ENCODE measurements at places on chromosomes 6 and 20.

DNA sequence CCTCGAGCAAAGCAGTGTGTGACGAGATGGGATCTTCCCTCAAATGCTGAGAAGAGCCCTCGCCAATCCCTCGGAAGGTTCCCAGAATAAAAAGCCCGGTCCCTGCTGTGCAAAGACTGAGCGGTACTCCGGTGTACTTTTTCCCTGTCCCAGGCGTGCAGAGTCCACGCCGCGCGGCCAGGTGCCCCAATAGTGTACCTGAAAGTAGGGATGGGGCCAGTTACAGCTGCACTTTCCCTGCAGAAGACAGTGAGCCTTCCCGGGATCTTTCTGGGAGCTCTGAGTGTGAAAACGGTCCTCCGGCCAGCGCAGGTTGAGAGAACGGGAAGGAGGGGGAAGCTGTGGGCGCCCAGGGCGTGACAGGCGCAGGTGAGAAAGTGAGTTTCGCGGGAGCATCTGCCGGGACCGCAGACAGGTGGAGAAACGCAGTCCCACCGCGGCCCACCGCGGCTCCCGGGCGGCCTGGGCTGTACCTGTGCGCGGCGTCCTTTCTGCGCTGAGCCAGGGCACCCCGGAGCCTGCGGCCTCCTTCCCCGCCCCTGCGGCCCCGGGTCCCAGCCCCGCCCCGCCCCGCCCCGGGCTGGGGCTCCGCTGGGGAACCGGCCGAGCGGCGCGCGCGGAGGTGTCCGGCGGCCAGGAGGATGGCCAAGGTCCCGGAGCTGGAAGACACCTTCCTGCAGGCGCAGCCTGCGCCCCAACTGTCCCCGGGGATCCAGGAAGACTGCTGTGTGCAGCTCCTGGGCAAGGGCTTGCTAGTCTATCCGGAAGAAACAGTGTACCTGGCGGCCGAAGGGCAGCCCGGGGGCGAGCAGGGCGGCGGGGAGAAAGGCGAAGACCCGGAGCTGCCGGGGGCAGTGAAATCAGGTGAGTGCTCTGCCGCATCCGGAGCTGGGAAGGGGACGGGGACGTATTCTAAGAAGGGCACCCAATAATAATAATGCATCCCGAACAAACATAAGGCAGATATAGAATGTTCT, at the start of gene RFX6:
Gene RFX6 (plus strand): TSS at position 608 of the 977 bp plus-strand sequence. CDS start 34 bp downstream, at position 642.
- DNase-seq: peak; percentile 27

GRCh38 chr20:5895626-5896025, 54.7 kb downstream of the TRMT6 start:
- no peak for DNase-seq

- DNase-seq: no peak
Observed at GRCh38 chr6:144259986-144260385, 25.1 kb upstream of the UTRN start.

DNA sequence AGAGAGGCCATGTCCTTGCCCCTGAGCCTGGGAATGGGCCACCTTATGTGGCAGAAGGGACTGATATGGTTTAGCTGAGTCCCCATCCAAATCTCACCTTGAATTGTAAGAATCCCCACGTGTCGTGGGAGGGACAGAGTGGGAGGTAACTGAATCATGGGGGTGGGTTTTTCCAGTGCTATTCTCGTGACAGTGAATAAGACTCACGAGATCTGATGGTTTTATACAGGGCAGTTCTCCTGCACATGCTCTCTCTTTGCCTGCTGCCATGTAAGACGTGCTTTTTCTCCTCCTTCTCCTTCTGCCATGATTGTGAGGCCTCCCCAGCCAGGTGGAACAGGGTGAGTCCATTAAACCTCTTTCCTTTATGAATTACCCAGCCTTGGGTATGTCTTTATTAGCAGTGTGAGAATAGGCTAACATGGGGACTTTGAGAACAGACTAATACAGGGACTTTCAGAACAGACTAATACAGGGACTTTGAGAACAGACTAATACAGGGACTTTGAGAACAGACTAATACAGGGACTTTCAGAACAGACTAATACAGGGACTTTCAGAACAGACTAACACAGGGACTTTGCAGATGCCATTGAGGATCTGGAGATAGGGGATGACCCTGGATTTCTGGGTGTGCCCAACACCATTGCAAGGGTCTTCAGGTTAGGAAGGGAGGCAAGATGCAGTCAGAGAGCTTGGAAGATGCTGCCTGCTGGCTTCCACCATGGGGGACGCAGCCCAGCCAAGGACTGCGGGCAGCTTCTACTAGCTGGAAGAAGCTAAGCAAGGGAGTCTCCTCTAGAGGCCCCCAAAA, 86.9 kb downstream of the RAMACL start:
- DNase-seq: no peak

DNA sequence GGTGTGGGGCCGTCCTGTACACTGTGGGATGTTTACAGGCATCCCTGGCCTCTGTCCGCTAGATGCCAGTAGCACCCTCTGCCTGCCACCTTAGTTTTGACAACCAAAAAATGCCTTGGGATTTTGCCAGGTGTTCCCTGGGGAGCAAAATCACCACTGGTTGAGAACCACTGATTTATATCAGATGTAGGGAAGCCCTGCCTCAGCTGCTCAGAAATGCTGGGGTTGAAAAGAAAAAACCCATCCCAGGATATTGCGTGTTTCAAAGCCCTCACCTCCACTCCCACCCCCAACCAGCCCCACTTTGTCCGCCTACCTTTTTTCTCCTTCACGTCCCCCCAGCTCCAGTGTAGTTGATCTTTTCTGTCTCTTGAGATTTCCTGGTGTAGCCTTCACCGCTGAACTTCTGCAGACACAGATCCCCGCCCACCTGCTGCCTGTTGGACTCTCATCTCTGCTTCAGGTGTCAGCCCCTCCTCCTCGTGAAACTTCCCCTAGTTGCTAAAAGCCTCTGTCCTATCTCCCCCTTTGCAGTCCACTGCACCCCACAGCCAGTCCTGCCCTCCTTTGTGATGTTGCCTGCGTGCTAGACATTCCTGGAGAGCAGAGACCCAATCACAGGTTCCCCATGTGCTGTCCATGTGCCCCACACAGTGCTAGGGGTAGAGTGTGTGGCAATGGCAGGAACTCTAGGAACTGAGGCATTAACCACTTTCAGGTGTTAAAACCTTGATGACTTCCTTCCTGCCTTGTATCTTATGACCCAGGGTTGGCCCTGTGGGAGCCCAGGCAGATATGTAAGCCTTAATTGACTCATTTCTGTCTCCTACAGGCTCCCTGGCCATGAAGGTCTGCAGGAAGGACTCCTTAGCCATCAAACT, 98.9 kb downstream of the TBC1D7 start:
- DNase-seq: peak; percentile 68

GRCh38 chr6:3022765-3023662, 23.3 kb downstream of the NQO2 start:
- no peak for DNase-seq

DNA sequence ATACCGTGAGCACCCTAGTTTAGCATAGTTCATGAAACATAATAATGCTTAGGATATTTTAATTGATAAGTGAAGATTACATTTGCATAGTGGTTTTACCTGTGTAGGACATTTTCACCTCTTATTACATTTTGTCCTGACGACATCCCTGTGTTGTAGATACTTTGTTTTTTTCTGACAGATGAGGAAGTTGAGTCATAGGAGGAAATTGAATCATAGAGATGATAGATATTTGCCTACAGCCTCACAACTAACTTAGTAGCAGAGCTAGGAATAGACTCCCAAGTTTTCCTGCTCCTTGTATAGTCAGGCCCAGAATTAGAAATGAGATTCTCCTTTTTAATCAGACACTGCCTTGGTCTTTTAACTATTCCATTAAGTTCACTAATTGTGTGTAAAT, 100.5 kb upstream of the SUPT3H start:
- DNase-seq: no peak

DNA sequence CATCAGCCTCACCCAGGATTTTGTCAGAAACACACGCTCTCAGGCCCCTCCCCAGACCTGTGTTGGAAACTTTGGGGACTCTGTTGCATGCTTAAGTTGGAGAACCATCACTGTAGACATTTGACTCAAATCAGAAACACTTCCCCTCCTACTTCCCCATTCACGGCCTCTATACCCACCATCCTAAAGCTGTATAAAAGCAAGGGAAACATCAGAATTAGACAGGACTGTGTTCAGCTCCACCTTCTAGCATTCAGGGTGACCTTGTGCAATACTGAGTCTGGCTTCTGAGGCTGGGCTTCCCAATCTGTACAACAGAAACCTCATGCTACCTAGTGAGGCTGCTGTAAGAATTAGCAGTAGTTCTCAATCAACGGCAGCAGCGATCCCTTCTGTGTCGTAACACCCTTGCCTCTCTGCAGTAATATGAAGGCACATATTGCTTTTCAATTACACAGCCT, 252.3 kb downstream of the LY86 start:
- DNase-seq: no peak

DNA sequence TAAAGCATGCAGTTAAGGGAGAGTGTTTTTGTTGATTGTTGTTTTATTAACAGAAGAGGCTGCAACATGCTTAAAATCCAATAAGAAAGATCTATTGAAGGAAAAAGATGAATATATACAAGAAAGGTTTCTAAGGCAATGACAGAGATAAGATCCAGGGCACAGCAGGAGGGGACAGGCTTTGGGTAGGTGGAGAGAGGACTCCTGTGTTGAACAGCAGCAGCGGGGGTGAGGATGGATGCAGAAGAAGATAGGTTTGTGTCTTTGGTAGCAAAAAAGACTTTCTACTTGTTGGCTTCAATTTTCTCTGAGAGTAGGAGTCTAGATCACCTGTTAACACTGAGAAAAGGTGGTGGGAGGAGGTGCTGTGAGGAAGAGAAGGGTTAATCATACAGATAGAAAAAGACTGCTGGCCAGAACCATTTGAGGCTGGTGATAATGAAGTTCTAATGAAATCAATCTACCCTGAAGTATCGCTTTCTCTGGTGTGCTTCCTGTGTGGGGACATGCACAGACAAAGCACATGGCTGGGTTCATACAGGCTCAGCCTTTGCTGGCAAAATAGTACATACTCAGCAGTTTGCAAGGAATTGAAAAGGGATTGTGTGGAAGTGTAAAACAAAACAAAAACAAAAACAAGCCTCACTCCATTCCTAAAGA, 17.2 kb upstream of the DST start:
- peak; percentile 45 for DNase-seq

GRCh38 chr6:133892813-133893691, 4.1 kb downstream of the TCF21 start:
- no peak for DNase-seq

GRCh38 chr6:150536835-150537234, 62.9 kb upstream of the PLEKHG1 start:
- DNase-seq: no peak

- peak; percentile 12 for DNase-seq
Observed at GRCh38 chr20:6769903-6770785, 2.7 kb downstream of the BMP2 start.

DNA sequence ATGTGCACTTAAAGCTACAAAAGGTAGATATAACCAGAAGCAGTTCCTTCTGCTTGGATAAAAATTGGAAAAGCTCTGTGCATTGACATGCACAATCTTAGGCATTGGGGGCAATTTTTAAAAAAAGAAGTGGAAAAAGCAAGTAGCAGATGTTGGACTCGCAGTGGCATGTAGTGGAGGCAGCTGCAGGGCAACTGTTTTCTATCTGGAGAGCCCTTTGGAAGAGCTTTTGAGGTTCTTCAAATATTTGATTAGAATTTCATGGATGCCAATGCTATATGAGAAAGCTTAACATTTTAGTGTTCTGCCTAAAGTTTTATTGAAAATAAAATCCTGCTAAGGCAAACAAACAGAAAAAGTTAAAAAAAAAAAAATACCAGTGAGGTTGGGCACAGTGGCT, 388.3 kb upstream of the RNF217 start:
- no peak for DNase-seq

DNA sequence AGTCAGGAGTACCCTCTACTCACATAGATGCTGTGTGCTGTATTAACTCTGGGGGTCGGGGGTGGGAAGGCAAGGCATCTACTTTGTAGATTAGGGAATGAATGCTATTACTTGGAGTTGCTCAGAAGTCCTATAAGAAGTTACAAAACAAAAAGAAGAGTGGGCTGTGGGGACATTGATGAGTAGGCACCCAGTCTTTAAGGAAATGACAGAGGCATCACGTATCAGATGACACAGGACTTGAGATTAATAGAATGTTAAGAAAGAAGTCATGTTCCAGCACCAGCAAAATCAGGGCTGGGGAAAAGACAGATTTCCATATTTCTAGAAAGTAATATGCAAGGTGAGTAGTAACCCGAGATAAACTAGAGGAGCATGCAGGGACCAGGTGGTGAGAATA, 19.0 kb upstream of the STXBP5 start:
- no peak for DNase-seq

DNA sequence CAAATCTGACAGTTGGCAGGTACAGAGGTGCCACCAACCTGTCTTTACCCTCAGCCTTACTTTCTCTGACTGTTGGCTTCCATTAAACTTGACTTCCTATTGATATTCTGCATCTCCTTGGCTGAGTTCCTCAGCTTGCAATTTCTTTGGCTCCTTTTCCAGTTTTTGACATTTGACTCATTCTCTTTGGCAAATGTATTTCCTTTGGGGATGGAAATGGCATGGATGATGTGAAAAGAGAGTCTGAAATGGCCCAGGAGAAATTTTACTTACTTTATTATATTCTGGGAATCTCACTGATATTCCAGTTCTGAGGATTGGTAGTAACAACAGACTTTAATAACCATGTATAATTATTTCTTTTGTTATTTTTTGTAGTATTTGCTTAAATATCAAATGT, 255.2 kb downstream of the CD109 start:
- DNase-seq: no peak

DNA sequence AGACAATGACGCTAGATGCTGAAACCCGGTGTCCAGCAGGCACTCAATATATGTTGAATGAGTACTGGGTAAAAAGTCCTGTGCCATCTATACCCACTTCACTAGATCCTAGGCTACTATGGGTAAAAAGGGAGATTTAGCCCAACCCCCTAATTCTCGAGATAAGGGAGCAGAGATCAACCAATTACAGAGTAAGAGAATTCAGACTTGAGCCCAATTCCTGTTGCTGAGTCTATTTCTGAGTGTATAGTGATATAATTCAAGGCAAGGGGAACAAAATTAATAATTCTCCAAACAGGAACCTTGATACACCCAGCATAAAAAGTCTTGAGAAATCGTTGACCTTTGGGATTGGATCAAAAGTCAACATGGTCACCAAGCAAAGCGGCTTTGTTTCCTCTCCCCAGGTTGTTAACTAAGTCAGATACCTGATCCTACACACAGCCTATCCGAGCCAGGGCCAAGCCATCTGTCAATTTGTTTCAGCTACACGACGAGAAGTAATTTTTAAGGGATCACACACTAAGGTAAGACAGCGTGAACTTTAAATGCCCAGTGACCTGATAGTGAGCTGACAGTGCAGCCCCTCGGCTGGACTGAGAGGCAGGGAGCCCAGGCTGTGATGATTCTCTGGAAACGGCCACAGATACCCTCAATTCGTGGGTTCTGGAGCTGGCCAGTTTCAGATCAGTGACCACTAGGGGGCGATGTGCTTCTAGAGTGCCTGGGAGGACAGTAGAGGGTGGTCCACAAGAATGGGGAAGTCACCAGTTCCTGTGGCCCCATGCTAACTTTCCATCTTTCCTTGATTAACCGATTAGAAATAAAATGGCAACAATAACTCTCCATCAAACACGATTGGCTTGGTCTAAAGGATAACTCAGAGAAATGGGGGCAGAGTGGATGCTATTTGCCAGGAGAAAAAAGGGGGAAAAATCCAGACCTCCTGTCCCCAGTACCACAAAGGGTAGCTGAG, 46.2 kb downstream of the SLC22A23 start:
- peak; percentile 64 for DNase-seq

- no peak for DNase-seq
Observed at GRCh38 chr6:144106206-144106605, 10.8 kb upstream of the SF3B5 start.

All from GM13976 (cell line).